ENCODE measurements at places on chromosomes 4 and X.

DNA sequence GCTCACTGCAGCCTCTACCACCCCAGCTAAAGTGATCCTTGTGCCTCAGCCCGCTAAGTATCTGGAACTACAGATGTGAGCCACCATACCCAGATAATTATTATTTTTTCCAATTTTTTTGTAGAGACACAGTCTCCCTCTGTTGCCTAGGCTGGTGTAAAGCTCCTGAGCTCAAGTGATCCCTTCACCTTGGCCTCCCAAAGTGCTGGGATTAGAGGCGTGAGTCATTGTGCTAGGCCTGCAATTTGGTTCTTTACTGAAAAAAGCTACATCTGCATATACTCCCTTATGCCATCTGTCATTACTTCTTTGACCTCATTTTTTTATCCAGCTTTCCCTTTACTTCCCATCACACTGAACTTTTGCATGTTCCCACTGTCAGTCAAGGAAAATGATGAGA, 2012.4 kb upstream of the IGFBP7 start:
- no peak for DNase-seq

- no peak for DNase-seq
Observed at GRCh38 chr4:11597506-11597905, 168.8 kb upstream of the HS3ST1 start.

DNA sequence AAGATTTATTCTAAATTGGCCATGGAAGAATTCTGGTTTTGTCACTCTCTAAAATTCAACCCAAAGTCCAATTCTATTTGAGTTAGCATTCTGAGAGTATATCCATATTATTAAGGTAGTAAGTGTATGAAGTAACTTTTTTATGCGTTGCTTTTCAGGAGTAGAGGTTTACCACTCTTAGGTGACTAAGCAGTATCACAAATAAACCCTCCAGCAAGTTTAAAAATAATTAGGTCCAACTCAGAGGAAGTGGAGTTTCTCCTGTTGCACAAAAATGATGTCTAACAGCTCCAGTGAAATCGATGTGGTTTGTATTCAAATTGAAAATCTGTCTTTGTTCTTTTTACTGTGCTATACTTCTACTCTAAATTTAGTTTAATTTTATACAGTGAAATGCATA, 6.6 kb downstream of the SCML1 start:
- DNase-seq = no peak

- no peak for DNase-seq
Observed at GRCh38 chrX:110397904-110398303, 39.3 kb downstream of the RTL9 start.

GRCh38 chrX:250965-251364, 30.2 kb upstream of the PLCXD1 start:
- DNase-seq = no peak

DNA sequence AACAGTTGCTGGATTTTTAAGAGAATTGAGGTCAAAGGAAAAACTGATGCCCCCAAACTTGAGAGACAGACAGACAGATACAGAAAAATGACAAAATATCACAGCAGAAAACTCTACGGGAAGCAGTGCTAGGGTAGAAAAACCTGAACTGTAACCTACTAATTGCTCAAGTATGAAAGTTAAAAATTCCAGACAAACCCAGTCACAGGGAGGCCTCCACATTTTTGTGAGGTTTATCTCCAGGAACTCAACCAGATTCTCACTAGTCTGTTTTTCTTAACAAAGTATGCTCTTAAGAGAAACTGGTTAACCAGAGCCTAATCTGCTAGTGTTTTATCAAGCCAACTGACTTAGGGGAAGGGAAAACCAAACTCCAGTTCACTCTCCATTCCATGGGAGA, 19.9 kb upstream of the PPP3CA start:
- DNase-seq = no peak

DNA sequence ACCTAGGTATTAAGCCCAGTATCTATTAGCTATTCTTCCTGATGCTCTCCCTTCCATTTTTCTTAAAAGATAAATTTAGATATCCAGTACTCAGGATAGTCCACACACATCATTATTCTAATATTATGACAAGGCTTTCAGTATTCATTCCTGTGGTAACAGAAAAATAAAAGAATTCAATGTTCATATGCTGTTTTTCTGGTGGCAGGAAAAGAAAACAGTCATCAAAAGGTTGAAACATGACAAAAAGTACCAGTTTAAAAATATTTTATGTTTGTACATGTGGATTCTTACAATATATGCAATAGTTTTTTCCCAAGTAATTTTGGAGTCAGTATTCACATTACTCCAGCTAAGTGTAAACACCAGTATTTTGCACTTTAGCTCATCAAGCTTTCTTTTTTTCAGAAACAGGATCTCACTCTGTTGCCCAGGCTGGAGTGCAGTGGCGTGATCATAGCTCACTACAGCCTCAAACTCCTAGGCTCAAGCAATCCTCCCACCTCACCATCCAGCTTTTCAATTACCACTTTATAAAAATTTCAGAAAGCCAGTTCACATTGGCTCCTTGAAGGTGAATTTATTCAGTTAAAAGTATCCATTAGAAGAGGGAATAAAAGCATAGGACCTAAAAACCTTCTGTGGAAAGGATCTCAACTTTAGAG, 2.3 kb downstream of the APBB2 start:
- no peak for DNase-seq

DNA sequence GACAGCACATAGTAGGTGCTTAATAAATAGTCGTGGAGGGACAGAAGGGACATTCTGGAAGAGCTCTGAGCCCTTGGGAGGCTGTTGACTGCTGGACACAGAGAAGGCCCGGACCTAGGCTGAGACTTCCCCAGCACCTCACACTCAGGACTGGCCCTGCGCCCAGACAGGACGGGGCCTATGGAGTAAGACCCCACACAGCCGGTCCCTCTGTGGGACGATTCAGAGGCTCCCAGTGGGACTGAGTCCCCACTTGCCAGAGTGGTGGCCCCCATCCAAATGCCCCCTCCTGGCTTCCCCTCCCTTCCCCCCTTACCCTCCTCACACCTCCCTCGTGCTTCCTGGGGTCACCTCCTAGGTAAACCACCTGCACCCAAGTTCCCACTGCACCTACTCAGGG, 8.9 kb downstream of the ABLIM2 start:
- no peak for DNase-seq

GRCh38 chr4:99863804-99864203, 30.4 kb downstream of the LAMTOR3 start:
- no peak for DNase-seq

DNA sequence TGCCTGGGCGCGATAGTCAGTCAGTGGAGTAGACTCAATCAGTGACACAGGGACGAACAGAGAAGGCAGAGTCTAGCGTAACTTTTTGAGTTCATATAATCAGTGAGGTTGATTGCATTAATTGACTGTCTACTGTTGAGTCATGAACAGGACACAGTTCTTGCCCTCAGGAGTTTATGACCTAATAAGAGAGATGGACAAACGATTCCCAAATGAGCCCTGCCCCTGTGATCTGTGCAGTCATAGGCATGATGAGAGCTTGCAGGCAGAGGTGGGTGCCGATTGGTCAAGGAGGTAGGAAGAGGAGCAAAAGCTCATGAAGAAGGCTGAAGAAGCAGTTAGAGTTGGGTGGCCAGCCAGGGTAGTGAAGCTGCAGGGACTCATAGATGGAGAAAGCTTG, 57.1 kb downstream of the ADD1 start:
- no peak for DNase-seq

- peak; percentile 28 for DNase-seq
Observed at GRCh38 chr4:17324386-17324830, 187.5 kb downstream of the QDPR start.

GRCh38 chr4:25865586-25865985, 2.8 kb upstream of the SEL1L3 start:
- DNase-seq = no peak

DNA sequence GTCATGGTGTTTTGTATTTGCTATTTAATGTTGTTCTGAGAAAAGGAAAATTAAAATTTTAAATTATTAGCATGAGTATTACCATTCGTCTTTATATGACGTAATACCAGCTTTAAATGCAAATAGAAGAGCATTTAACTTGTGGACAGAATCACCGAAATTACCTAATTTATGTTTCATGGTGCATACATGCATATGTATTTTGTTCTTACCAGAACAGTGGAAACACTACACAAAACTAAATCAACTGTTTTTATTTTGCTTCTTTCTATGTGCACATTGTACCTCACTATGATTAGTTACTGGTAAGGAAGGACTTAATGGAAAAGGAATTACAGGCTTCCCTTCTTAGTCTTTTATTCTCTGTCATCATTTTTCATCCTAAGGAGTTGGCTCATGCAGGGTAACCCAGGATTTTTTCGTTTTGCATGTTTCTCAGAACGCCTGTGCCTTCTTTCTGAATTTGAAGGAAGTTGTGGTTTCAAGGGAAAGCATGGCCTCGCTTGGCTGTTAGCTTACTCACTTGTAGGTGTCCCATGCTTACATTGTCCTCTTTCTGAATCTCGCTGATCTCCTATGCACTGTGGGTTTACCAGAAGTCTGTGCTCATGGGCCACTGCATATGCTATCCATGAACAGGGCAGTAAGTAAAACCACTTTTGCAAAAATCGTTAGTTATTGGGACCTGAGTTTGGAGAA, 300.0 kb upstream of the PUDP start:
- DNase-seq = no peak

- DNase-seq = peak; percentile 51
Observed at GRCh38 chrX:71618303-71618721, at the start of gene CXCR3. Gene CXCR3, minus strand, starts transcription at chrX:71618511. Its CDS starts 62 bp downstream, at chrX:71618449.

GRCh38 chrX:133674726-133675470, 259.6 kb upstream of the GPC4 start:
- DNase-seq = no peak

DNA sequence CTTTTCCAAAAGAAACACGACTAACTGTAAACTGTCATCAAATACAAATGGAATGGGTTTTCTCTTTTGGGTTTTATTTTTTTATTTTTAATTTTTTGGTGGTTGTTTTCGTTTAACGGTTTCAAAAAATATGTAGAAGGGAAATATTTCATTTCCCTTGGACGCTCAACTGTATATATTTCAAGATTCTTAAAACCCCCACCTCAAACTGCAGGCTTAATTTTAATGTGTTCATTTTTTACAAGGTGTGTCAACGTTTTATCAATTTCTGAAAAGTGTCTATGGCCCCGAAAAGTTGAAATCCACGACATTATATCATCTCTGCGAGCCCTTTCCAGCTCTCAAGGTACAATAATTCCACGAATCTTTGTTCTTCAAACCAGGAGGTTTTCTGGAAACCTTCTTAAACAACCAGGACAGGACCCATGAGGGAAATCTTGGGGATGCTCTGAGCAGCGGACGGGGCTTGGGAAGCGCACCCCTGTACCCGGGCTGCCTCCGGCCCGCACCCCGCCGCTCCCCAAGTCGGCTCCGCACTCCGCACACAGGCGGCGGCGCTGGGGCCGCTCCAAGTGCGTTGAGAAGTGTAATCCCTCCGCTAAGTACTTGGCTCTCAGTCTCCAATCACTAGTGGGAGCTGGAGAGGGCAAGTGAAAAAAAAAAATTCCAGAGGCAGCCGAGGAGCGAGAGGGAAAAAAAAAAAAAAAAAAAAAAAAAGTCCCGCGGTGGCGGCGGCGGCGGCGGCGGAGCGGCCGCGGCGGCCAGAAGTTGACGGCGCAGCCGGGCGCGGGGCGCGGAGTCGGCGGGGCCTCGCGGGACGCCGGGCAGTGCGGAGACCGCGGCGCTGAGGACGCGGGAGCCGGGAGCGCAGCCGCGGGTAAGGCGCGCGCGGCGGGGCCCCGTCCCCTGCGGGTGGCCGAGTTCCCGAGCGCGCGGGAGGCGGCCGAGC, at the start of gene BMPR1B:
Gene BMPR1B, plus strand, starts transcription at position 764 of the 949 bp plus-strand sequence. CDS start 346,470 bp downstream, outside the sequence.
- DNase-seq = no peak

DNA sequence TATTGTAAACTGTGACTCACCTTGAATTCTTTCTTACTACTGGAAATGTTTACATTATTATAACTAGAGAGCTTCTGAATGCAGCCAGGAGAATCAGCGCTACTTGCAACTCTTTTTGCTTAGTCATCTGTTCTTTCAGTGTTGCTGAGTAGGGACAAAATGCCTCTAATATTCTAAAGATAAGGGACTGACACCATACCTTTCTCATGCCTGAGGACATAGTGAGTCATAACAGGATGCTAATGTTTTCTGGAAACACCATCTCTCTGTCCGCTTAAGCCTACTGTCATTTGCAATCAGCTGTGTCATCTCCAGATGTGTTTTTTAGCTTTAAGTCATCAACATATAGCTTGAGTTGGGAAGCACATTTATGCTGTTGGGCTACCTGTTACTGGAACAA, 108.3 kb downstream of the QRFPR start:
- no peak for DNase-seq

- no peak for DNase-seq
Observed at GRCh38 chr4:121656269-121656641, 40.5 kb downstream of the ANXA5 start.

DNA sequence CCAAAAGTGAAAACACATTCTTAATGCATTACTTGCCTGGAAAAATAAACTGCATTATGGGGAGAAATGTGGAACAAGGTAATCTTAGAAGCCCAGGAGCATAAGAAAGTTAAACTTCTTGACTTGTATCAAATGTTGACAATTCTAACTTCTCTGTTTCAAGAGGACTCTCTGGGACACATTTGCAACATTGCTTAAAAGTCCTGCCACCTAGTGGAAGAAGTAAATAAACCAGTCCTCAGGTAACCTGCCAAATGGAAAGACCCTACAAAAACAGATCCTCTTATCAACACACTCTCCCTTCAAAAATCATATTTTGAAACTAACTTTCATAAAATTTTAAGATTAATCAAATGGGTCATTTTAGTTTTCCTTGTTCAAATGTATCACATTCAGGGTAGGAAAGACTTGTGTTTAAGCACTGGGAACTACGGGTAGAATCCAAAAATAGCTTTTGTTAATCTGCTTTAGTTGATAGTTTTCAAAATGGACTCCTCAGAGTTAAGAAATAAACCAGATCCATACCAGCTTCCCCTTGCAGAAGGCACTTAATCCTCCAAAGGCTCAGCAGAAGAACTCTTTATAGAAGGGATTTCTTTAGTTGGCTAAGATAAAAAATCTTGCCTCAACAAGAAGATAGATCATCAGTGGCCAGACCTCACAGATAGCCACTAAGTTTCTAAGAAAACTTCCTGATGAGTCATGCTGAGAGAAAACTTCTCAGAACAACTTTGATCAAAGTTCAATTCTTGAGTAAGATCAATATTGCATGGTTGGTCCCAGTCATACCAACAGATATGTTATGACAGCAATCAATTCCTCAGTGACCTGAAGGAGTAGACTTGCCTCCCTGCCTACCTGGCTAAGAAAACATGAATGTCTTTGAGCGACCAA, 141.7 kb downstream of the HHIP start:
- no peak for DNase-seq

DNA sequence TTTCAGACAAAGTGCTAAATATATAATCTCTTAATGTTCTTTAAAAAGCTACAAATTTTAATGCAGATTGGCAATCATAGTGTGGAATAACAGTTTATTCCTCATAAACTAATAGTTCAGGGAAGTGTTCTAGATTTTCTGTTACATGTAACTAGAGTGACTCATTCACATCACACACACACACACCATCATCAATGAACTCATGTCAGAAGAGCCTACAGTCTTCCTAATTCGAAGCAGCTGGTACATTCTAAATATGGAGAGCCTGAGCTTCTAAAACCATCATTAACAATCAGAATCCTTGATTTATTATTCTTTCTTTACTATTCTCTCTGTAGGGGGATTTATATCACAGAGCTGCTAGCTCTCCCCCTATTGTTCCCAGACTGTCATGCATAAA, 49.6 kb downstream of the DKK2 start:
- no peak for DNase-seq
